ENCODE measurements at places on chromosomes 5 and 9.
A peak's percentile ranks its signal among the peaks of the same experiment; 100 is the strongest.

GRCh38 chr9:73183917-73184861, 32.5 kb downstream of the ANXA1 start:
- DNase-seq = no peak

DNA sequence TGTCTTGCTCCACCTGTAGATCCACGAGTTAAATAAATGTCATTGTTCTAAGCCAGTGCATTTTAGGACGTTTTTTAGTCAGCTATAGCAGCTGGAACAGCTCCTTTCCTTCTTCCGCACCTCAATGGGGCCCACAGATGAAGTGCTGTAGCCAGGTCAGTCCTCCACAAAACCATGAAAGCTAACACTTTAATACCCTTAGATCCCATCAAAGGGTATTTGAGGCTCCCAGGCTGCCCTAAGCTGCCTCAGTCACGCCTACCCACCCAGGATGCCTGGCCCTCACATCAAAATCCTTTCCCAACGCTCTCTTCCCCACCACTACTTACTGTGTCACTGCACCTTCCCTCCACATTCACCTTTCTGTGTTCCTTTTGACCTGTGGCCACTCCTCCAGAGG, 44.1 kb upstream of the ACO1 start:
- DNase-seq = no peak

DNA sequence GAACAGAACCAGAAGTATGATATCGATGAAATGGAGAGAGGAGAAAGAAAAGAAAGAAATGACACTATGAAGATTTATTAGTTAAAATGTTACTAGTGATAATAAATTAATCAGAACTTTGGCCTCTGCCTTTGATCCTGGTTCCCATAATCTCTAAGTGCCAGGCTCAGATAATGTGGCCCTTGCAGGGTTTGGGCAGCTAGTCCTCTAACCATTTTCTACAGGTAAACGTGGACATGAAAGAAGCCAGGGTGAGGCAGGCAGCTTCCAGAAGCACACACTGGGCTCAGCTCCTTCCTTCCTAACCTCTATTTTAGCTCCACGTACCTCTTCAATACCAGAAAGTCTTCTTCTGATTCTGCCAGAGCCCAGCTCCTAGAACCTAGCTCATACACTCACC, 30.6 kb downstream of the SYK start:
- DNase-seq = no peak

DNA sequence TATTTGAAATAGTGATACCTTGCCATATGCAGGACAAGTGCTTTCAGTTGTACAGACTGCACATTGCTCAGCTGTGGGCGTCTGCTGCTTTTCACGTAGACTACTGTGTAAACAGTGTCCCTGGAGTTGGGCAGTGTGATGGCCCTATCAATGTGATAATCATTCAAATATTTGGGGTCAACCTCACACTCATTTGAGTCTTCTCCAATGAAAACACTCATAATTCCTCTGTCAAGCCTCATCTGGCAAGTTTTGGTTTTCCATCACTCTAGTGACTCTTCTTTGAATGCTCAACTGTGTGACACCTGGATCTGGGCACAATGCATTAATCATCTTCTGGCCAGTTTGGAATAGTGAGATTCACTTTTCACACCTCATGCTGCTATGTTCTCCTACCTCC, 64.4 kb downstream of the UGCG start:
- peak; percentile 91 for DNase-seq

- no peak for DNase-seq
Measured at GRCh38 chr9:130337318-130337717, 71.8 kb downstream of the HMCN2 start.

DNA sequence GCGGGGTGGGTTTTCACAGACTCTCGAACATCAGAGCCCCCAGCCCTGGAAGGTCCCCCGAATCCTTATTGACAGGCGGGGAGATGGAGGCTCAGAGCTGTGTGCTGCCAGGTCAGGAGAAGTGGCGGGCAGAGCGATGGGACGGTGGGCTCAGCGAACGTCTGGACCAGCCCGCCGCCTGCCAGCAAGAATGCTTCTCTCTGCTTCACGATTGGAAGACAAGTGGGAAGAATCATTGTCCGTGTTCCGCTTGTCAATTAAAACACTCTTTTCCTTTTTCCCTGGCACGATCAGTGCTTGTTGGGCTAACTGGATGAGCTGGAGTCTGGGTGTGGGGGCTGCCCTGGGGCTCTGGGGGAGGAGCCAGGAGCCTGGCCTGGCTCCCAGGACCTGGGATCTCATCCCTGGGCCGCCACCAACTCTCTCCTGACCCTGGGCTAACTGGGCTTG, 1.6 kb downstream of the COL5A1 start:
- DNase-seq = no peak

- DNase-seq = no peak
Measured at GRCh38 chr9:114384836-114385396, 2.9 kb downstream of the AKNA start.

DNA sequence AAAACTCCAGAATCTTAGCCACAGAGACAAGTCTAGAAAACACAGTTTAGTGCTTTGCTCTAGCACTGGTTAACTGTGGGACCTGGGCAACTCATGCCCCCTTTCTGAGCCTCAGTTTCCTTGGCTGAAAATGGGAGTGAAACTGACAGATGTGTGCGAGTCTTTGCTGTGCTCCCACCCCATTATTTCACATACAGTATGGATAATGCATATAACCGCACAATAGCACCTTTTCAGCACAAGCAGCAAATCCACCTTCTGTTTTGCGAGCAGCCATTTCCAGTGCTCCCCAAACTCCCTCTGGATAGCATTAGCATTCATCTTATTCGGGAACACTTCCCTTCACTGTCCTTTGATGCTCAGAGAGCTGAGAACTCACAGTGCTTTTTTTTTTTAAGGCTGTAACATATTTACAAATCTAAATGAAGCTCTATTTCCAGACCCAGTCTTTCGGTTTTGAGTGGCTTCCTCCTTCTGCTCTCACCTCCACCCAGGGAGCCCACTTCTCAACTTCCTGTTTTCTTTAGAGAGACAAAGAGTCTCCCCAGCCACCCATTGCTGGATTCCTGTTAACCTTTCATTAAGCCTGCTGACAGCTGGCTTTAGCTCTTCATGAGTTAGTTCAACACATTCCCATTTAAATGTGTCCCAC, 49.2 kb downstream of the TIMD4 start:
- DNase-seq = no peak

GRCh38 chr5:174900240-174900865, 176.0 kb downstream of the MSX2 start:
- DNase-seq = no peak

- DNase-seq = no peak
Measured at GRCh38 chr5:129971714-129972113, 67.4 kb downstream of the CHSY3 start.

DNA sequence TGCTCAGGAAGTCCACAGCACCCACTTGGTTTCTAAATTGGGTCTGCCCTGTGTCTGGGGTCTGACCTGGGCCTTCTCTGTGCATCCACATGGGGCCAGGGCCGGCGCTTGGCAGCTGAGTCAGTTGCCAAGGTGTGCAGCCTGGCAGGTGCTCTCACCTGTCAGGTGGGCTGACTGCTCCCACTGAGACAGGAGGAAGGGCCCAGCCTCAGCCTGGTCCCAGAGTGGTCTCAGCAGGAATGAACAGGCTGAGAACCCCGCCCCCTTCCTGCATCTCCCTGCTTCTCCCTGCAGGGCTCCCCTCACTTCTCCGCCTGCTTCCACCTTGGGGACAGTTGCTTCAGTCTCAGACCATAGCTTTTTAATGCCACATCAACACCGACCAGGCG, 60.5 kb downstream of the BARX1 start:
- no peak for DNase-seq

DNA sequence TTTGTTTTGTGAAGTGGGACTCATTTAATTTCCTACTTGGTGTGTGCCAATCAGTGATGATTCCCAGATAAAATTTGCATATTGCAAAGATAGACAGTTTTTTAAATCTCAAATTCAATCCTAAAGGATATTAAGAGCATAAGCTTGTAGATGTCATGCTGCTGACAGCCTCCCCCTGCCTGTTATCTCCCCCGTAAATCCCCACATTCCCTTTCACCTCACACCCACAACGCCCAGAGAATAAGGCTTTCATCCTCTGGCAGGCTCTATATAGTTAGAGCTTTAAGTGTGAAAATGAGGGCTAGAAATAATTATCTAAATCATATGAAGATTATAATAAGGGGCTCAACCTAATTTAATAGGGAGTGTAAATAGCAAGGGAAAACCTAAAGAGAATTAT, 265.0 kb downstream of the TRPM3 start:
- no peak for DNase-seq

DNA sequence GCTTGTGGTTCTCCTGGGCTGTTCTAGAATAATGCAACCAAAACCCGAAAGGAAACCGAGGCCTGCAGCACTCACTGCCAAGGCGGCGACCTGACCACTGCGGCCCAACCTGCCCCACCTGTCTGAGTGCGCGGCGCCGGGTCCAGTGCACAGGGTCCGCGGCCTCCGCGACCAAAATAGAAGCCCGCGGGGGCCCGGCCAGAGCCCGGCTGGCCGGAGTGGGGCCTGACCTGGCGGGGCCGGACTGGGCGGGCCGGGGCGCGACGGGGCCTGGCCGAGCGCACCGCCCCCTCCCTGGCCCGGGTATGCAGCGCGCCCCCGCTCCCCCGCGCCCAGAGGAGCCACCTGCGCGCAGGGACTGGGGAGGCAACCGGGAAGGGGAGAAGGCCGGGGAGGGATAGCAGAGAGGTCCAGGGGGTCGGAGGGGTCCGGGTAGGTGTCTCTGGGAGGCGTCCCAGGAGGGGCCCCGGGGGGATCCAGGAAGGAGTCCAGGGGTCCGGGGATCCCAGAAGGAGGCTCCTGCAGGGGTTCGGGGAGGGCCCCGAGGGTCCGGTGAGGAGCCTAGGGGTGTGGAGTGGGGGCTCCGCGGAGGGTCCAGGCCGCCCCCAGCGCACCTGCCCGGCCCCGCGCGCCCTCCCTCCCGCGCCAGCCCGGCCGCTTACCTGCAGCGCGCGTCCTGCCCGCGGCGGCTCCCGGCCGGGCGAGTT, 503 bp downstream of the SEMA4D start:
- no peak for DNase-seq

DNA sequence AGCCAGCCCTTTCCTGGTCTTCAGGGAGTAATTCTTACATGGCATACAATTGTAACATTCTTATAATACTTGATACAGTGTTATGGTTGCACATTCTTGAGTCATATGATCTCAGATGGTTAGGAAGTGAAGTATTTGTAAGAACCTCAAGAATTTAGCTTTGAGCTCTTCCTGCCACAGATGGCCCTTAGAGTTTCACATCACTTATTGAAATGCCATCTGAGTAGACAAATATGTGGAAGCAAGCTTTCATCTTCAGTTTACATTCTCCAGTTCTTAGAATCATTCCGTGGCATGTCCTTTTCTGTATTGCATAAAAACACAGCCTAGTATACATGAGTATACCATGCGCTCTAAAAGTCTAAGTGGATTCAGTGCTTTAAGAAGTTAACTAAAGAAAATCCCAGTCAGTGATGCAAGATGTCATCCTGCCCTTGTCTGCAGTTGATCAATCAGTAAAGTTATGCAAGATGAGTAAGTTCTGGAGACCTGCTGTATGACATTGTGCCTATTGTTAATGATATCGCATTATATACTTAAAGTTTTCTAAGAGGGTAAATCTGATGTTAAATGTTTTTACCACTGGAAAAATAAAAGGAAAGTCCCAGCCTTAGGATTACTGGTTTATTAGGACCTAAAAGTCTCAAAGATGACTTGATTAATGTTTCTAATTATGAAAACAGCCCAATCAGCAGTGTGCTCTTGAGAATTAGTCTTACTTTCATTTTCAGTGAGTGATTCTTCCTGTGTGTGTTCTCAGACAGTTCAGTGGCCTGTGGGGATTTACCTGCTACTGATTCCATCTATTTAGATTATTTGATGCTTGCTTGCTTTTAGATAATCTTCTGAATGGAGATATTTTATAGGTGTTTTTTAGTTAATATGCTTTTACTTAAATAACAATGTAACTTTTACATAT, 29.4 kb downstream of the RHOBTB3 start:
- no peak for DNase-seq

DNA sequence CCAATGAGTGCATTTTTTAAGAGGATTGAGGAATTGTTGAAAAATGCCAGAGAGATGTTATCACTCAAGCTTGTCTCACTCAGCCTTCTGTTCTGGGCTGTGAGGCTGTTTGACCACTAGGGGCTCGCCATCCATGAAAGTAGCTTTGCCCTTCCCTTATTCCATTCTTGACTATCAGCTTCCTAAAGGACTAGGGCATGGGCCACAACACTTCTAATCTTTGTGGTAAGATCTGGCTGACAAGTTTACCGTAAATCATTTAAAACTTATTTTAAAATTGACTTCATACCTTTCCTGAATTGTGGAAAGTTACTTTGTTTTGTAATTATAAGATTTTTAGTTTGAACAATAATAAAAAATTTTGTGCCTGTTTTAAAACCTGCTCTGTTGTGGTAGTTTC, 49.5 kb downstream of the TJP2 start:
- no peak for DNase-seq

- DNase-seq = no peak
Measured at GRCh38 chr5:154483654-154484392, 5.8 kb upstream of the HAND1 start.

DNA sequence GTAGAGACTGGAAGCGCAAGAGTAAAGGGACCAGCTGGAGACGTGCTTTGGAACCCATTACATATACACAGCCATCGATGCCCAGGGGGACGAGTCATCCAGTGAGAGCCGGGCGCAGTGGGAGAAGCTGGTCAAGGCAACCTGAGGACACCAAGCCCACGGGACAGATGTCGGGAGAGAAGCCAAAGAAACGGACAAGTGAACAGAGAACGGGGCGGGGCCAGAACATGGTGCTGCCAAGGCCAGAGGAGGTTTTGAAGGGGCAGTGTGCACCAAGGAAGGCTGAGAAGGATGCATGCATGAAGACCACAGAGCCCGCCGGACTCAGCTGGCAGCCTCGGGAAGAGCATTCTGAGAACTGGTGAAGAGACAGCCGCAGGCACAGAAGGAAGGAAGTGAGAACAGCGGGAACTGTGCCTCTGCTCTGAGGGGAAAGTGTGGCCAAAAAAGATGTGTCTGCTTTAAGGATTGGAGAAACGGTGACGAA, 20.3 kb downstream of the CAMSAP1 start:
- DNase-seq = no peak

- no peak for DNase-seq
Measured at GRCh38 chr9:37776328-37776727, 8.5 kb downstream of the EXOSC3 start.

GRCh38 chr9:6549106-6549800, 96.3 kb downstream of the GLDC start:
- peak; percentile 46 for DNase-seq

GRCh38 chr9:124349675-124350493, 65.4 kb downstream of the PSMB7 start:
- DNase-seq = no peak

- DNase-seq = no peak
Measured at GRCh38 chr5:73638344-73639095, 12.5 kb downstream of the ARHGEF28 start.
